Ammon's horn (tissue), 1 donor: ENCODE measurements at places on chromosomes 5 and 9.

DNA sequence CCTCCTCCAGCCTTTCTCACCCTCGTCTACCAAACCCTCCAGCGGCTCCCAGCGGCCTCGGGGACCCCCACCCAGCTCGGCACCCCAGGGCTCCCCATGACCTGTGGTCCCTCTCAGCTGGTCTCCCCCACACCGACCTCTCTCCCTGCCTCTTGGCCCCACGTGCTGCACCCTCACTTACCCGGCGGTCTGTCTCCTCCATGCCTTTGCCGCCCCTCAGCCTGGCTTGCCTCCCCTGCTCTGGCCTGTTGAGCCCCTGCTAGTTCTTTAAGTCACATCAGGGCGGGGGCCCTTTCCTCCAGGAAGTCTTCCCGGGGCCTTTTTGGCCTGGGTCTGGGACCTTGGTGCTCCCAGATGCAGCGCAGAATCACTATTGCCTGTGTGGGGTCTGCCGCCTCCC lies 81.5 kb downstream of the LMX1B start:
- DNase-seq: no peak

DNA sequence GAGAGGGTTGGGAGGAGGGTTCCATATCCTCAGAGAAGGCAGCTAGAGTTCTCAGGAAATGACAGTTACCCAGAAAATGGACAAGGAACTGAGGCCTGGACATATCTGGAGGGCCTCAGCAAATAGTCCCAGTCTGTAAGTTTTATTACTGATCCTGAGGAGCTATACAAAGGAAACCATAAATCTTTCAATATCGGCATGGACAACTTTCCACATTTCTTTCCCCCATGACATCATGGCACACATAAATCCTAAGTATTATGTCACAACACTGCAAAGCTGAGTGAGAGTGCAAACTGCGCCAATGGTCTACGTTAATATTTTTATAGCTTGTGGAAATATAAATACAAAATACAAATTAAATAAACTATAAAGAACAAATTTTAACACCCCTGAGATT lies 1356.2 kb upstream of the C9orf72 start:
- DNase-seq: no peak

DNA sequence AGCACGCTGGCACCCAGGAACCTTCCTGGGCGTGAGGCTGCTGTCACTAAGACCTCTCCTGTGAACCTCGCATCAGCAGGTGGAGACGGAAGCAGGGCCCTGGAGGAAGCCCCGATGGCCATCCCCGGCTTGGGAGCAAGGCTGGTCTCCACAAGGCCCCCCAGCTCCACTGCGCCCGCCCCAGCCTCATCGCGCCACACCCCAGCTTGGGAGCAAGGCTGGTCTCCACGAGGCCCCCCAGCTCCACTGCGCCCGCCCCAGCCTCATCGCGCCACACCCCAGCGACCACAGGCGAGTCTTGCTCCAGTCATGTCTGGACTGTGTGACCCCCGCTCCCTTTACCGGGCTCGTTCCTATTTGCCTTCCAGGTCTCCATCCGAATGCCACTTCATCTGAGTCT lies 11.0 kb downstream of the QSOX2 start:
- DNase-seq: no peak

DNA sequence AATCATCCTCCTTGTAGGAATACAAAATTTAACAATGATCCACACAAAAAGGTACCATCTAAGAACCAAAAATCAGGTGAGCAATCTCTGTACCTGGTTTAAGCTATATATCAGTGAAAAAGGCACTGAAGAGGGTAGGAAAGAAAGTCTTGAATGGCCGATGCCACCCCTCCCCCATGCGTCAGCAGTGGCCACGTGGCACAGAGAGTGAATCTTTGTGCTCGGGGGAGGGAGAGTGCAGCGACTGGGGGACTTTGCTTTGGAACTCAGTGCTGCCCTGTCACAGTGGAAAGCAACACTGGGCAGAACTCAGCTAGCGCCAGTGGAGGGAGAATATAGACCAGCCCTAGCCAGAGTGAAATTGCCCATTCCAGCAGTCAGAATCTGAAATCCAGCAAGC lies 28.3 kb upstream of the PDE4D start:
- DNase-seq: no peak

DNA sequence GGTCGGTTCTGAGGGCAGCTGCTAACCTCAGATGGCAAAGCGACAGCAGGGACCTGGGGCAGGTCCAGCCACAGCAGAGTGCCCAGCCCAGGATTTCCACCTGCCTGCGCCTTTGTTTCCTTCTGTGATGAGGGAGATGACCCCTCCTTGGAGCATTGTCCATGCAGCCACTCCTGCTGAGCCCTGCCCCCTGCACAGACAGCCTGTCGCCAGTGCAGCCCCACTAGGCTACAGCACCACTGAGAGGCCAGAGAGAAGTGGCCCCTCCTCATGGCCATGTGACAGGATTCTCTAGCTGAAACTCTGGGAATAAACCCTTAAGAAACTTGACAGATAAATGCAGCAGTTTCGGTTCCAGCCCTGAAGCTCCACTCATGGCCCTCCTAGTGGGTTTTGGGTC lies 10.5 kb upstream of the MRNIP start:
- DNase-seq: no peak

GRCh38 chr9:79572608-79573411 lies 1.0 kb downstream of the TLE4 start:
- DNase-seq: peak; percentile 45

DNA sequence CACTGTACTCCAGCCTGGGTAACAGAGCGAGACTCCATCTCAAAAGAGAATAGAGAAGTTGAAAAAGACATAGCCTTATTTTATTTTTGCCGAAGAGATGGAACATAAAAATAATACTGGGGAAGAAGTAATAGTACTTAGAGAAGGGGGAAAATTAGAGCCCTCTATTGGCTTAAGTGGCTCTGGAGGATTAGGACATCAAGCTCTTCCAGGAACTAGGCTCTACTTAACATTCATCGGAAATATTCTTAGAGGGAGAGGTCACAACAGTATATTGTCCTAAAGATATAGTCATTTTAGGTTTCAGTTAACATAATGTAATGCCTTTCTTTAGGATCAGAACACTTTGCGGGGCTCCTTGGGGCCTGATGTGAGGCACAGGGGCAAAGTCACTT lies 86.0 kb upstream of the PLPP1 start:
- DNase-seq: no peak

GRCh38 chr5:36357391-36357975 lies 55.8 kb upstream of the RANBP3L start:
- DNase-seq: no peak

DNA sequence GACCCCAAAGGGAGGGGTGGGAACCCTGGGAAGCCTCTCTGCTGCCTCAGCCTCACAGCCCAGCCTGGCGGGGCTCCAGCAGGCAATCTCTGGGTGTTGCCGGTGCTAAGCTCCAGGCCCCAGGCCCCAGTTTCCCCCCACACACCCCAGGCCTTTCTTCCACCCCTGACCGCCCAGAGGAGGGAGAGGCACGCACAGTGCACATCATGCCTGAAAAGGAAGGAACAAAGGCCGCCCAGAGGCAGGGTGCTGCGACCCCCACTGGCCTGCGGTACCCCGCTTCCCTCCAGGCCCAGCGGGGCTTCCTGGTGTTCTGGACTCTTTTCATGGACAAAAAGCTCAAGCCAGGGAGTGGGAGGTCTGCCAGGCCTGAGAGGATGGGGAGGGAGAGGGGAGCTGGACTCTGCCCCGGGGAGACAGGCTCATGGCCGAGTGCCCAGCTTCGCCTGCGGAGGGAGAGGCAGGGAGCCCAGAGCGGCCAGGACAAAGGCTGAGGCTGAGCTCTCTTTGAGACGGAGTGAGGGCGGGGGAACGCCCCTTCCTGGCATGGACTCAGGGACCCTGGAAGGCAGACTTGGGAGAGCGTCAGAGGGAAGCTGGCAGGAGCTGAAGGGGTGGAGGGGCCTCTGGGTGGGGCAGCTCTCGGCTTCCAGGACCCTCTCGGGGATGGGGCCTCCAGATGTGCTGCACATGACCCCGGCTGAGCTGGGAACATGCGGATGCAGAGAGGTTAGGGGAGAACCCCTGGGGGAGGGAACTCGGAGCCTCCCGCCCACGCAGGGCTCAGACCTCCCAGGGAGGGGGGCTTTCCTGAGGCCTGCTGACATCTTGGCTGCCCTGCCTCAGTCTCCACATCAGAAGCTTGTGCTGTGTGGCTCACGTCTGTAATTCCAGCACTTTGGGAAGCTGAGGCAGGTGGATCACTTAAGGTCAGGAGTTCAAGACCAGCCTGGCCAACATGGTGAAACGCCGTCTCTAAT lies 1.8 kb upstream of the ENTPD2 start:
- DNase-seq: peak; percentile 97

GRCh38 chr5:98206566-98206965 lies 566.9 kb upstream of the RGMB start:
- no peak for DNase-seq

GRCh38 chr9:19375538-19375937 lies 4.5 kb downstream of the RPS6 start:
- no peak for DNase-seq

DNA sequence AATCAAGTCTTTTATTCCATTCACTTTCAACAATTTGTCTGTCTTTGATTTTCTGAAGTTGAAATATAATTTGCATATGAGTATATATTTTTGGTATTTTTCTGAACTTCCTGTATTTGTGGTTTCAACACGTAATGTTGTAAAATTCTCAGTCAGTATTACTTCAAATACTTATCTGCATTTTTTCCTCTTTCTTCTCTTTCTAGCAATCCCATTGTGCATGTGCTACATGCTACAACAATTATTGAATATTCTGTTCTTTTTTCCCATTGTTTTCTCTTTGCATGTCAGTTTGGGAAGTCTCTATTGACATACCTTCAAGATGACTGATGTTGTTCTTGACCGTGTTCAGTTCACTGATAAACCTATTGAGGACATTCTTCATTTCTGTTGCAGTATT lies 5.6 kb upstream of the ANKRD18A start:
- DNase-seq: no peak

DNA sequence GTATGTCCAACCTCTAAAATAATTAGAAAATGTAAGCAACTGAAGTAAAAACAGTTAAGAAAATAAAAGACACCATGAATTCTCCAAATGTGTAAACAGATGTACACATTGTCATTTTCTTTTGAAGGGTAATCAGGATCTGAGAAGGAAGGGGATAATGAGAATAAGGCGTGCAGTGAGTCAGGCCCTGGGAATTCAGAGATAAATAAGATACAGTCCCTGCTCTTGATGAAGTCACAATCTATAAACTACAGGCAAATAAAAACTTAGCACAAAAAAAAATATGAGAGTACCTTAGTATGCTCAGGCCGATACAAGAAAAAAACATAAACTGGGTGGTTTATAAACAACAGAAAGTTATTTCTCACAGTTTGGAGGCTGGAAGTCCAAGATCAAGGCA lies 315.3 kb downstream of the DNAH5 start:
- DNase-seq: no peak

- no peak for DNase-seq
Measured at GRCh38 chr5:35815089-35815936, 41.4 kb upstream of the IL7R start.

- DNase-seq: no peak
Measured at GRCh38 chr9:97440160-97440559, 28.3 kb downstream of the TDRD7 start.

DNA sequence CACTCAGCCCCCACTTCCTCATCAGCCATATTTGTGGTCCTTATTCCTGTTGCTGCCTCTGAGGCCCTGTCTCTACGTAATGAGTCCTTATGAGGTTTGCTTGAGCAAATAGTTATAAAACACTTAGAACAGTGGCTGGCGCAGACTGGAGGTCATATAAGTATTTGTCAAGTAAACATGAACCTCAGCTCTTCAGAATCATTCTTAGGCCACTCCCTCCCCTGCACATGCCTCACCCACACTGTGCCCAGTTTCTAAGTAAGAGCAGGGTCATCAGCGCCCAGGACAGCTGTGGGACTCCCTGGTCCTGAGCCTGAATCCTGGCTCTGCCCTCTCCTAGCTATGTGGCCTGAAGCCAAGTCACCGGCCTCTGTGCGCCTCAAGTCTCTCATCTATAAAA lies 4.0 kb downstream of the ST6GALNAC4 start:
- DNase-seq: no peak

DNA sequence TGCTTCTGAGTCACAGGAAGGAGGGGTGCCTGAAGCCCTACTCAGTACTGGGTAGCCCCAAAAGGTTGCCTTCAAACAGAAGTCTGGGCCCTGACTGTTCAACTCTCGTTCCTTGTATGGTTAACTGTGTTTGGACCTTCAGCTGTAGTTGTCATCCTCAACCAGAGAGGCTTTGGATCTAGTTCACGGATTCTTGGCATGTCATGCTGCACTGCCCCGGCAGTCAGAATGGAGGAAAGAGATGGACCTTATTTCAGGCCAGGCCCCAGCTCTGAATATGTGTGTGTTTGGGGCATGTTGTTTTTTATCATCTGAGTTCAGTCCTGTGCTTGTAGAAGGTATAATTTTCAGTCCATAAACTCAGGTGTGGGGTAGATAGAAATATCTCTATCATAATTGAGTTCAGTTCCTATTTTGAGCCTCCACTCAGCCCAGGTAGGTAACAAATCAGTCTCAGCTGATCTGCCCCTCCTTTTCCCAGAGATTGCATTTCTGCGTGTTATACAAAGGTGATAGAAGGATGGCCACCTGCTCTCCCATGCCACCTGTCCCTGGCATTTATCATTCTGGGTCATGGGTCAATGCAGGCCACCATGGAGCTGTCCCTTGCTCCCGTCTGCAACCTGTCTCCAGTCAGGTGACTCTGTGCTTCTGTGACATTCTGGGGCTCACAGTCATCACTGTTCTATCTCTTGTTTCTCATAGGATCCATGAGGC lies 127.5 kb upstream of the CPEB4 start:
- no peak for DNase-seq

DNA sequence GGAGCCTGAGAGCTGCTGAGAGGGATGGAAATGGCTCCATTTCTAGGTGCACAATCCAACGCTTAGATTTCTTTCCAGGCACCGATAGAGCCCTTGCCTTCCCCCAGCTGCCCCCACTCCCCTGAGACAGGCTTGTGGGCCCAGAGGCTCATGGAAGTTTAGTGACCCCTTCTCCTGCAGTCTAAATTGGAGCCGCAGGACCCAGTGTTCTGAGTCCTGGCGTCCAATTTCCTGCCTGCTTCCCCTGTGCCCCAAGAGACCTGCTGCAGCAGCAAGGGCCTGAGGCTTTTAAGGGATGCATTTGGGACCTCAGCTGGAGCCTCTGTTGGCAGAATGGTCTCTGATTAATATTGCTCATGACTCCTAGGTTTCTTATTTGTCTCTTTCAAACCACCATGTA lies 61.7 kb downstream of the RGS3 start:
- no peak for DNase-seq

DNA sequence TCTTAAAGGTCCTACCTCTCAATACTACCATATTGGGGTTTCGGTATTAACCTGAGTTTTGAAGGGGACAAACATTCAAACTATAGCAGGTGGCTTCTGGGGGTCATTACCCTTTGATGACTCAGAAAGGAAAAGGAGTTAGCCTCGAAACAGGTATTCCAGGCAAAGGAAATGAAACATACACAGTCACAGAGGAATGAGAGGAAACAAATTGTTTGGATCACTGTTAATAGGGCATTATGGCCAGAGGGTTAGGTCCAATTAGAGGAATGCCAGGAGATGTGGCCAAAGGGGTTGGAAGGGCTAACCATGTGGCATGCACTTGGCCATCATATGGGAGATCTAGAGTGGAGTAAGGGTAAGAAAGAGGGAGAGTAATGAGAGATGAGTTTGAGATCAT lies 23.9 kb upstream of the NIM1K start:
- DNase-seq: no peak
